Stimulated activated CD4-positive, alpha-beta T cell treated with anti-CD3 and anti-CD28 coated beads, Interleukin-15, amount 100 ng/mL, for 1 hour (primary cell): ENCODE measurements at places on chromosomes 6 and 20.

DNA sequence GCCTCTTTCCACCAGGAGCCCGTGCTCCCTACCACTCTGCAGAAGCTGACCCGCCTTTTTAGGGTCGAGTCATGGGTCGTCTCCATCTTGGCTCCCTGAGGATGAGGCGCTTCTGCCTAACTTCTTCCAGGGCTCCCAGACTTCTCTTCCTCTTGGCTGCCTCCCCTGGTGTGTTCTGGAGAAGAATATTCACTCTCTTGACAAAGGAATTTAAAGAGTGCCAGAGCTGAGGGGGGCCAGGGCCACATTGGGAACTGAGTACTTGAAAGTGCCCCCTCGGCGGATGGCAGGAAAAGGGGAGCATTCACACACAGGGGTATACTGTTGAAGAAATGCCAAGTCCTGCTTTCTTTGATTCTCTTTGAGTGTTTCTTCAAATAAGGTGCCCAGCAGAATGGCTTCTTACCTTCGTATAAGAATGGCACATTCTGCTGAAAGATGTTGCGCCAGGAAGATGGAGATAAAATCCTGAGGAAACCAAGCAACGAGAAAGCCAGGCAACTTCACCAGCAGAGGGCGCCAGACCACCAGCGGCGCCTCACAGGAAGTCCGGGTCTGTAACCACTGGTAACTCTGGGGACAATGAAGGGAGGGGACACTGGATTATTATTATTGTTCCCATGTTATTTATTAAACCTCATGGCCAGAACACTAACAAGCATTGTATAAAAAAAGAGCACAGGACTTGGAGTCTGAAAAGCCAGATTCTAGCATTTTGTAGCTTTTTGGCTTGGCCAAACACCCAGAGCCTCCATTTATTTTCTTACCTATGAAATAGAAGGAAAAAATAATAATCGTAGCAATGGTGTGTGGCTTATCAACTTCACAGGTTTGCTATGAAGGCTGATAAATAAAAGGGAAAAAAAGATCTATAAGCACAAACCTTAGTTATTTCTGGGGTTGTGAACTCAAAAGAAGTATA is 176.7 kb downstream of the HACE1 start:
- DNase-seq = peak; percentile 56

- DNase-seq = no peak
Measured at GRCh38 chr6:33840048-33840926, 36.5 kb upstream of the MLN start.

DNA sequence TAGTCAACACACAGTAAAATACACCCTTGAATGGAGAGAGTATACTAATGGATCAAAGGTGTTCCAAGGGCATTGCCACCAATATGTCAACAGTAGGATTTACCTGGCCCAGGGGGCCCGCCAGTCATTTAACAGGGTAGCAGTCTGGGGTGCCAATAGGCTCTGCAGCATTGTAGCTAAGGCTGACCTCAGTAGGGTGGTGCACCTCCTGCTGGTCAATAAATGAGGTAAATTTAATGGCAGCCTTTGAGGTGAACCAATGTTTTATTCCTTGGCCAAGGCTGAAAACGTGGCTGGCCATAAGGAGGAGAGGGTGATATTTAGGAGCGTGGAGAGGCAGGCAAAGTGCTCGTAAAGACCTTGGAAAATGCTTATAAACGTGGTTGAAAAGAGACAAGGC is 147.2 kb downstream of the RPS12 start:
- no peak for DNase-seq

GRCh38 chr6:88298066-88298845 is 132.1 kb upstream of the CNR1 start:
- DNase-seq = no peak

DNA sequence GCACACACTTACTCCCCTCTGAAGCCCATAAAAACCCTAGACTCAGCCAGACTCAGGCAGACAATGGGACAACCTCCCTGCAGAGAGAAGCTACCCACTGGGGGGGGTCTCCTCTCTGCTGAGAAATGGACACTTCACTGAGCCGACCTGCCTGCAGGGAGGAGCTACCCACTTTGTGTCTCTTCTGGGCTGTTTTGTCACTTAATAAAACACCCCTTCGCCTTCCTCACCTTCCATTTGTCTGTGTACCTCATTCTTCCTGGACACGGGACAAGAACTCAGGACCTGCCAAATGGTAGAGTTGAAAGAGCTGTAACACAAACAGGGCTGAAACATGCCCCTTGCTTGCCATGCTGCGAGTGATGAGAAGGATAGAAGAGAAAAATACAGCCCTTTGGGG is 151.7 kb upstream of the HDDC2 start:
- DNase-seq = no peak

DNA sequence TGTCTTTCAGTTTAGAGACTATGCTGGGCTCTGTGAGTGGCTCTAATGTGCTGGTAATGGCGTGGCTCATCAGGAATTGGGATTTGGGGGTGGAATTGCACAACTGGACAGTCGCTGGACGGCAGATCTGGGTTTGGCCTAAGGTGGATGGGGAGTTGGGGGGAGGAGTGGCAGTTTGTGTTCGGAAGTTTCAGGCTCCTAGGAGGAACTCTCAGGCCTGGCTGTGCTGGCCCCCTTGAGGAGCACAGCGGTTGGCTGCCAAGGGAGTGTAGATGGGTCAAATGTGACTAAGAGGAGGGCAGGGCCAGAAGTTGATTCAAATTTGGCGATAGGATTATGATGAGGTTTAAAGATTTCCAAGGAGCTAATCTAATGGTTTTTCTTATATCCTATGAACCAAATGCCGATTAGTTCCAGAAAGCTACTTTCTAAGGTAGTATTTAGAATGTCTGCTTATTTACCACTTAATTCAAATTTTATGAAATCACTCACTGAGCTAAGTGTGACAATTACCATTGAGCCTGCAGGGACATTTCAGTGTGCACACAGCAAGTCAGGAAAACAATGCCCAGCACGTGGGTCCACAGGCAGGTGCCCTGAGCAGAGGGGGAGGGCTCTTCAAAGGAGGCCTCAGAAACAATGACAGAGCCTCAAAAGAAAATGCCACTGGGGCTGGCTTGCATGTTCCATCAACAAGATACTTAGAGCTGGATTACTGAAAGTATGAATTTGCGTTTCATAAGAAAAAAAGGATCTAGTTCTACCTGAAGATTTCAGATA is 111.0 kb downstream of the GJA10 start:
- no peak for DNase-seq

DNA sequence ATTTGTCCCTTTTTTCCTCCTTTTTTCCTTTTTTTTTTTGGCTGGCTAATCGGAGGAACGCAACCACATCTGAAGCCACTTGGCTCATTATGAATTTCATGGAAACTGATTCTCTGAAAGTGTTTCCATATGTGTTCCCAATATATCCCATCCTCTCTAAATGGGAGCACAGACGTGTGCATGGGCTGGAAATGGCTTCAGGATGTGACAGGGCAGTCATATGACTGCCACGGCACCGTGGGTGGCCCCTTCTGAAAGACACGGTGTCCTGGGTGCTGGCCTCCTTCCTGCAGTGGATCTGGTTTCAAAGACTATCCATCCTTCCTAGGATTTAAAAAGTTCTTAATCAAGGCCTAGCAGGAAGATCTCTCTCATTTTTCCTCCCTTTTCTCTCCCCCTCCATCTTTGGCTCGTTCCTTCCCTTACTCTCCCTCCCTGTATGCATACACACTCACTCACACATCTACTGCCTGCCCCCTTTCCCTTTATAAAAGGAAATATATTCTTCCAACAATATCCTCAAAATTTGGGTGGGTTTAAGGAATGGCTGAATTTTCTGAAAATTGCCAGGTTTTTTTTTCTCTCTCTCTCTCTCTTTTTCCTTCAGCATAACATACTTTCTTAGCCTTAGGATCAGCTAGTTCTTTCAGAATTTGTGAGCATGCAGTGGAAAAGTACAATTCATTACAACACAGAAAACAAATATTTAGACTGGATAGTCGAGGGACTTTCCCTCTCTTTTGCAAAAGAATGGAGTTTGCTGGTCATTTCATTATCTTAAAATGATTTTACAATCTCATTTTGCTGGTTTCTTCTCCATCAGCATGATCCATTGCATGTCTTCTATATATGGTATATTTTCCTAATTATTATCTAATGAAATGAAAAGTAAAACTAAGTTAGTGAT is 161.2 kb upstream of the SUPT3H start:
- no peak for DNase-seq

DNA sequence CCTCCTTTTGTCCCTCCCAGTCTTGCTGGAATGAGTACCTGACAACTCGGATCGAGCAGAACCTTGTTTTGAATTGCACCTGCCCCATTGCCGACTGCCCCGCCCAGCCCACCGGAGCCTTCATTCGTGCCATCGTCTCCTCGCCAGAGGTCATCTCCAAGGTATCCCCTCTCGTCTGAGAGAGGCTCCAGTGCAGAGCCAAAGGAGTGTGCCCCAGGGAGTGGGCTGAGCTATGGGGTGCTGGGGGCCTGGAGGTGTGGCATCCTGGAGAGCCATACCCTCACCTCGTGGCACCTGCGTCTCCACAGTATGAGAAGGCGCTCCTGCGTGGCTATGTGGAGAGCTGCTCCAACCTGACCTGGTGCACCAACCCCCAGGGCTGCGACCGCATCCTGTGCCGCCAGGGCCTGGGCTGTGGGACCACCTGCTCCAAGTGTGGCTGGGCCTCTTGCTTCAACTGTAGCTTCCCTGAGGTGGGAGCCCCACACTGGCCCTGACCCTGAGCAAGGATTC is 8.8 kb downstream of the DNPH1 start:
- DNase-seq = no peak

- no peak for DNase-seq
Measured at GRCh38 chr6:9646342-9647070, 768.4 kb downstream of the TFAP2A start.

DNA sequence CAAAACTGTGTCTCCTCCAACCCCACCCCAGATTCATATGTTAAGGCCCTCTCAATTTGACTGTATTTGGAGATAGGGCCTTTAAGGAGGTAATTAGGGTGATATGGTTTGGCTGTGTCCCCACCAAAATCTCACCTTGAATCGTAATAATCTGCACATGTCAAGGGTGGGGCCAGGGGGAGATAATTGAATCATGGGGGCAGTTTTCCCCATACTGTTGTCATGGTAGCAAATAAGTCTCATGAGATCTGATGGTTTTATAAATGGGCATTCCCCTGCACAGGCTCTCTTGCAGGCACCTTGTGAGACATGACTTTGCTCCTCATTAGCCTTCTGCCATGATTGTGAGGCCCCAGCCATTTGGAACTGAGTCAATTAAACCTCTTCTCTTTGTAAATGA is 46.6 kb upstream of the TOX2 start:
- DNase-seq = no peak

DNA sequence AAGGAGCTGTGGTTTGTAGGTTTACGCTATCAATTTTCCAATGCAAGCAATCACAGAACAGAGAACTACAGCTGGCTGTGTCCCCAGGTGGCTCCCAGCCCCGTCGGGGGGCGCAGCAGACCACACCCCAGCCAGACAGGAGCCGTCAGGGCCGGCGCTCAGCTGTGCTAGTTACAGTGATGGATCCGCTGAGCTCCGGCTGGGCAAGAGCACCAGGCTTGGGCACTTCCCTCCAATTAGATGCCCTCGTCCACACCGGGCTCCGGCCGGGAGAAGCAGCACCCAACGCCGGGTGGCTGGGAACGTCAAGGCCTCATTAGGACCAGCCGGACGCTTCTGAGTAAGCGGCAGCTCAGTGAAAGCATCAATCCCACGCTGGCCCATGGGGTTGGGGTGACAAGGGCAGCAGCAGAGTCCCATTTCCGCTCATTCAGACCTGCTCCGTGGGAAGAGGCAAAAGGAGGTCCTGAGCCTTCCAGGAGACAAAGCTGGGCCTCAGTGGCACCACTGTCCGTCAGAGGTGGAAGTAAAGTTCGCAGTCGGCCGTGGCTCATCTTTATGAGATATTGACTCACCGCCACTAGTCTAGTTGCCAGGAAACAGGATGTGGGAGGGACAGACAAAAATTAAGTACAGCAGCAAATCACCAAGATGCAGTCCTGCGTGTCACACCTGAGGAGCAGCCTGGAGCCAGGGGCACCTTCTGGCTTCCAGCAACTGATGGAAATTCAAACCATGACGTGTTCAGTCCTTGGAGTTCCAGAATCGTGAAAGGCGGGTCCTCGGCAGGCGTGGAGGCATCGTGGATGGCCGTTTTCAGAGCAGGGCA is 164.1 kb downstream of the TAF4 start:
- DNase-seq = no peak

DNA sequence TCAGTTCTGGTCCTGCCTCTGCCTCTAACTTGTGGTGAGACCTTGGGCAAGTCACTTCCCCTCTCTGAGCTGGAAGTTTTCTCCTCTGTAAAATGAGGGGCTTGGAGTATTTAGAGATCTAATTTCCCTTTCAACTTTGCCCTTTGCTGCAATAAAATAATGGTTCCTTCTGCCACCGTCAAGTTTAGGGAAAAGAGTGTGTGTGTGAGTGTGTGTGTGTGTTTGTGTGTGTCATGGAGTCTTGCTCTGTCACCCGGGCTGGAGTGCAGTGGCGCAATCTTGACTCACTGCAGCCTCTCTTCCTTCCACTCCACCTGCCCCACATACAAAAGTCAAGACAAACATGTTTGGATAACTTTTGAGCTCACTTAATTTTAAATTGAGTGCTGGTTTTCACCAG is 39.2 kb upstream of the PIM1 start:
- no peak for DNase-seq

GRCh38 chr6:35484921-35485392 is 11.9 kb downstream of the TEAD3 start:
- no peak for DNase-seq

GRCh38 chr6:75201901-75202672 is 3.8 kb downstream of the COL12A1 start:
- no peak for DNase-seq
